ENCODE measurements at places on chromosomes 5 and 9.

- DNase-seq, result no peak
Measured at GRCh38 chr9:24464319-24464951, 81.3 kb downstream of the IZUMO3 start.

- no peak for DNase-seq
Measured at GRCh38 chr5:59557572-59557971, 336.0 kb downstream of the PDE4D start.

DNA sequence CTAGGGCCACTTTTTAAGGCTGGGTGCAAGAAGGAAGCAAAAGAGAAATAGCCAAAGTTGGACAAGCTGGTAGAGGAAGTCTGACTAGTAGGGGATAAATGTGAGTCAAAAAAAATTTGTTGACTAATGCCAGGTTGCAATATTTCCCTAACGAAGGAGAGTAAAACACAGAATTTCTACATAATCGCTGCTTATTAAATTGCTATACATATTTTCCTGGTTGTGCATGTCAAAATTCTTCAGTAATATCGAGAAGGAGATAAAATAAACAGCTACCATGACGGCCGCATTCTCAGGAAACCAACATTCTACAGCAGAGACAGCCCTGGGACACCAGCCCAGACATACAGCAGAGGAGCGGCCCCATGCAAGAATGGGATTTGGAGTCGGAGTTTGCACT is 148.3 kb downstream of the ESM1 start:
- no peak for DNase-seq

- DNase-seq, result no peak
Measured at GRCh38 chr5:107457138-107457537, 213.6 kb downstream of the EFNA5 start.

DNA sequence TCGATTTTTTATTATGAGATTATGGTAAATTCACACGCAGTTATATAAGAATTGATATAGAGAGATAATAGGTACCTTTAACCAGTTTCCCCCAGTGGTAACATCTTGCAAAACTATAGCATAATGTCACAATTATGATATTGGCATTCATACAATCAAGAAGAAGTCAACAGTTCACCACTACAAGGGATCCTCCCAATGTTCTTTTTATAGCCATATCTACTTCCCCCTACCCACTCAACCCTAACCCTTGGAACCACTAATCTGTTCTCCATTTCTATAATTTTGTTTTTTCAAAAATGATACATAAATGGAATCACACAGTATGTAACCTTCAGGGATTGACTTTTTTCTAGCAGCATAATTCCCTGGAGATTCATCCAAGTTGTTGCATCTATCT is 9.8 kb downstream of the ACTL7B start:
- DNase-seq, result no peak

- no peak for DNase-seq
Measured at GRCh38 chr5:87138091-87138805, 129.4 kb upstream of the RASA1 start.

- no peak for DNase-seq
Measured at GRCh38 chr5:78893940-78894677, 91.0 kb downstream of the ARSB start.

GRCh38 chr5:55897206-55897894 is 46.2 kb downstream of the IL31RA start:
- DNase-seq, result no peak

GRCh38 chr5:153513156-153513555 is 22.7 kb downstream of the GRIA1 start:
- DNase-seq, result no peak

DNA sequence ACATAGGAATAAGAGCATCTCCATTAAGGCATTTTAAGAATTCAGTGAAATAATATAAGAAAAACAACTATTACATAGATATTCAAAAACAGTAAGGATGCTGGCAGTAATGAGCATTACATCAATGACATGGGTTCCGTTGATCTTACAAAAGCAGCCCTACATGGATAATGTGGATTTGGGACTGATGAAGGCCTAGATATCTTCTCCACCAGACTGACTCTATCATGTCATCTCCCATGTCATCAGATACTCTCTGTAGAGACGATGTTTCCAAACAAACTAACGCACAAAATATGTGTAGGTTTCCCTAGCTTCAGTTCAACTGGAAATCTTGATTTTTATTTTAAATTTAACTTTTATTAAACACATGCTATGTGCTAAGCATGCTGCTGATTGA is 3.6 kb downstream of the LURAP1L start:
- DNase-seq, result no peak

DNA sequence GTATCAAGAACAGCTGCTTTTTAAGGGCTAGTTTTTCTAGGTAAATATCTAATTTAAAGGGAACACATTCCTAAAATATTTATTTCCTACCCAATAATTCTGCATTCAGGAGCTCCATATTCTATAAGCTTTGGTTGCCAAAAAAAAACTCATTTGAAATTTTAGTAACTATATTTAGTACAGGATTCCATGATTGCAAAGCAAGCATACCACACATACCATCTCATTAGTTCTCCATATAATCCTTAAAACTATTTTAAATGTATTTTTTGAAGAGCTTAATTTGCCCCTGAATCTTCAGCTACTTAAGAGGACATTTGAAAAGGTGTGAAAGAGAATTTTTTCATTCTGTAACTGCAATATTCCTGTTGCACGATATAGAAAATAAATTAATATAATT is 877.0 kb downstream of the NR2F1-AS1 start:
- DNase-seq, result no peak

DNA sequence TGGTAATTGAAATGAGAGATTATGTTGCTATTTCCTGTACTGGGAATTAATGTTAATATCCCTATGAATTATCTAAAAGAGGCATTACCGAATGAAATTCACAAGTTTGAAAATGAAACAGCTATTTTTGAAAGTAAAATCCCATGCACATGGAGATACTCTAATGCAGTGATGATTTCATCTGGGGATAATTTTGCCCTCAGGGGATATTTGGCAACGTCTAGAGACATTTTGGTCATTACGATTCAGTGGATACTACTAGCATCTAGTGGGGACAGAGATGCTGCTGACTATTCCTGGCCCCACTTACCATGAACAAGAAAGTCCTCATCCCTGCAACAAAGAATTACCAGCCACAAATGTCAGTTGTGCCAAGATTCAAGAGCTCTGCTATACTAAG is 500.9 kb downstream of the EFNA5 start:
- DNase-seq, result no peak

DNA sequence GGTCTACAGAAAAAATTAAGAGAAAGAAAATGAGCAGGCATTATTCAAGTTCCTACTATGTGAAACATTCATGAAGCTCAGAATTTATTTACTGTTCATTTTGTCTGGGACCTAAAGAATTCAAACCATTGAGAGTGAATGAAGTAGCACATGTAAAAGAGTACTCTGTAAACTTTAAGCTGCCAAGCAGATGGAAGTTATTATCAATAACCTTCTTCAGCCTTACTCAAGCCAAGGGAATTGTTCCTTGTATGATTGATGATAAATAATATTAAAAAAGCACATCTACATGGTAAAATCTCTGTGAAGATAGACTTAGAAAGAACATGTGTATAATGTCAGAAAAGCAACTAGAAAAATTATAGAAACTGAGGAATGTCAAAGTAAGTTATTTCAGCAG is 17.8 kb upstream of the GLIS3 start:
- DNase-seq, result no peak

DNA sequence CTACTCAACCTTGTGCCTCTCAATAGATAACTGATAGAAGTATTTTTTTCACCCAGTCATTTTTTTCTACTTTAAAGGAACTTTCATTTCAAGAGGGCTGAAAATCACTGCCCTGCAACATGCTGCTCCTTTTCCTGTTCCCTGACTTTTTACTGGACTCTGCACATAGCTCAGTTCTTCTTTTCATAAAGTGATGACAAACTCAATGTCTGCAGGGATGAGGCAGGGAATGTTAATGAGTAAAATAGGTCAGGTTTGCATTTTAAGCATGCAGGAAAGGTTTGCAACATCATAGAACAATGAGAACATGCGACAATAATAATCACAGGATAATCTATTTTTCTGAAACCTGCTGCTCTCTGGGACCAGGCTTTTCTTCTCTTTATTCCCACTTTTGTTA is 172.2 kb upstream of the SGCD start:
- DNase-seq, result no peak

DNA sequence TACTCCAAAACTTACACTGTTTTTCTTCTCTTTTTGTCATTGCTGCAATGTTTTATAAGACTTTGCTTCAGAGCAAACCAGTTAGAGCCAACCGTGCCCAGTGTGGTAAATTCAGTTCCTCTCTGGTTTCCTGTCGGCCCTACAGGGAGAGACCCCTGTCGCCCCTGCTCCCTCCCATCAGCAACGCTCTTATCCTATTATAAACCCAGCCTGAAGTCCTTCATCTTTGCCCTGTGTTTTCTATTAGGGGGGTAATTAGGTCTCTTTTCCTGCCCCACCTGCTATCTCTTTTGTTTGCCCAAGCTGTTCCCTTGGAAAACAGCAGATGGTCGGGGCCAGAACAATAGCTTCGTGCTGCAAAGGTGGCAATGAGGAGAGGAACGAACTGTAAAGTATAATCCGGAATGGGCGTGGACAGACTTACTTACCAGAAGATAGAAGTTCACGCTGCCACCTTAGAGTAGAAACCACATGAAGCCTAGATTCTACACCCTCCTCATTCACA is 21.4 kb upstream of the OTULINL start:
- DNase-seq, result no peak

GRCh38 chr5:32074401-32074800 is 99.7 kb downstream of the GOLPH3 start:
- no peak for DNase-seq

- DNase-seq, result no peak
Measured at GRCh38 chr9:83991355-83991754, 10.8 kb downstream of the RMI1 start.

DNA sequence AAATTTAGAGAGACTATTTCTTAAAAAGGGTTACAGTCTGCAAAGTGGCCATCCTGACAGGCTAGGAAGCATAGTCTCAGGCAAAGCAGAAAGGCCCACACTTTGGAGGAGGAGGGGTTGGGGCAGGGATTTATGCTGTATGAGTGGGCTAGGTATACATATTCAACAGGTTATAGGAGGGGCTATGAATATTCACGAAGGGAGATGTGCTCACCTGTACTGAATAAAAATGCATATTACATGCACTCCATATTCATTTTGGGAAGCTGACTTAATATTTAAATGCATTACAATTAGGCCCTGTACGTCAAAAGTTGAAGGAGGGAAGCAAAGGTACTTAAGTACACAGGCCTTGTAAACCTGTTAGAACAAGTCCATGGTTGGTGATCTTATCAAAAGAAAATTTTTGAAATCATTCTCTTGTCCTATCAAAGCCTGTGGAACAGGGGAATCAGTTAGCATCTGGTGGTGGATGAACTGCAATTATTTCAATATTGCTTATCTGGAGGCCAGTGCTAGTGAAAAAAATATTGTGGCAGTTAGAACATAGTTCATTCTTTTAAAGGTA is 1.6 kb downstream of the CENPP start:
- no peak for DNase-seq

- DNase-seq, result no peak
Measured at GRCh38 chr9:104068546-104068945, 25.6 kb upstream of the SMC2 start.

GRCh38 chr5:140235791-140236551 is 61.0 kb downstream of the CYSTM1 start:
- DNase-seq, result no peak

GRCh38 chr9:2486988-2487387 is 134.6 kb upstream of the VLDLR start:
- DNase-seq, result no peak

- no peak for DNase-seq
Measured at GRCh38 chr5:131200560-131200959, 29.8 kb downstream of the LYRM7 start.

- DNase-seq, result no peak
Measured at GRCh38 chr9:131798246-131798645, 58.4 kb upstream of the RAPGEF1 start.

GRCh38 chr5:133365738-133366137 is 246.6 kb downstream of the FSTL4 start:
- no peak for DNase-seq

DNA sequence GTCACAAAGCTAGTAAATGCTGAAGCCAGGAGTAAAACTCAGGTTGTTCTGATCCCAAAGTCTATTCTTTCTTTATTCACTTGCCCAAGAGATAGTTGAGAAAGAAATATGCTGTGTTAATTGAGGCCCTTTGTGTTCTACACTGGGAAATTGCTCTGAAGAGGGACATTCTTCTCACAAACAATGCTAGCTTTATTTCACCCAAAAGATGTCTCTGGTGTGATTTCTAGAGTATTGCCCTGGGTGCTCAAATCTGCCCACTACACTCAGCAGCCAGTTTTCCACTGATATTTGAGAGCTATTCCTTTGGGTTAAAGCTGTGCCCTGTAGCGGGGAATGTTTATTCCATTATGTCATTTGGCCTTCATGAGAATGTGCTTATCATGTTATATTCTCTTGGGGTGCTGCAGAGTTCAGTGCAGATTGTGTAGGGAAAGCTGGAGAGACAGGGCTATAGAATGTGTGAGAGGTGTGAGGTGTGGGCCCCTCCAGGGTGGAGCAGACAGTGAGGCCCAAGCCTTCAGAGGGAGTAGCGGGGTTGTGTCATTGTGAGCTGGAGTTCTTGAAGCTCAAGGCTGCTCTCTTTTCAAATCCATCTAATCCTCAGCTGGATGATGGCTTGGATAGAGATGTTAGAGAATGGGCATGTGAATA is 21.0 kb upstream of the C5orf63 start:
- DNase-seq, result no peak
